ENCODE measurements at places on chromosomes 3 and 15.

DNA sequence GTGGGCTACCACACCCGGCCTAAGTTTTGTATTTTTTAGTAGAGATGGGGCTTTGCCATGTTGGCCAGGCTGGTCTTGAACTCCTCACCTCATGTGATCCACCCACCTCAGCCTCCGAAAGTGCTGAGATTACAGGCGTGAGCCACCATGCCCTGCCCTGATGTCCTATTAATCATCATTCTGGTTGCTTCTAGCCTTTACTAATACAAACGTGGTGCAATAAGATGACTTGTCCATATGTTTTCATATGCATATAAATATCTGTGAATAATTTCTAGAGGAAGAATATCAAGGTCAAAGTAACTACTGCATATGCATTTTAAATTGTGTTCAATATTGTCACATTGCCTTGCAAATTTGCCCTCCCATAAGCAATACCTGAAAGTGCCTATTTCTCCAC, 25.5 kb upstream of the PDHB start:
- no peak for DNase-seq

- no peak for DNase-seq
These were observed 169.1 kb upstream of the SEMA6D start for GRCh38 chr15:47548231-47548630.

GRCh38 chr3:17398959-17399551, 343.4 kb downstream of the TBC1D5 start:
- DNase-seq = no peak

- DNase-seq = no peak
These were observed 3.6 kb upstream of the AGTR1 start for GRCh38 chr3:148694116-148694515.

DNA sequence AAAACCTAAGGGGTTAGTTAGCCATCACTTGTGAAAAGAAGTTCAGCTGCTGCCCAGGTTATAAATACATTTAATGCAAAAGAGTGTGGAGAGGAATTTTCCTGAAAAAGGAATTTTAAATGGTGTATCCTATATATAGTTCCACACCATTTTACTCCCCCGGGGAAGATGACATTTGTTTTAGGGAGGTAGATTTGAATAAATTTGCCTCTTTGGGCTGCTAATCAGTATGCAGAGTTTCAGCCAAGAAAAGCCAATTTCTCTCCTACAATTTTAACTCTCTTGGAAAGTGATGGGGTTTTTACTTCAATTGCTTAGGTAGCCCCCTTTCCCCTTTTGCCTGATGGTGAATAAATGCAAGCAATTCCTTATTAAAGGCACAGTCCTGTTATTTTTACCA, 161.2 kb downstream of the OTOL1 start:
- no peak for DNase-seq

GRCh38 chr3:83224101-83224868, 1462.8 kb upstream of the GBE1 start:
- no peak for DNase-seq

DNA sequence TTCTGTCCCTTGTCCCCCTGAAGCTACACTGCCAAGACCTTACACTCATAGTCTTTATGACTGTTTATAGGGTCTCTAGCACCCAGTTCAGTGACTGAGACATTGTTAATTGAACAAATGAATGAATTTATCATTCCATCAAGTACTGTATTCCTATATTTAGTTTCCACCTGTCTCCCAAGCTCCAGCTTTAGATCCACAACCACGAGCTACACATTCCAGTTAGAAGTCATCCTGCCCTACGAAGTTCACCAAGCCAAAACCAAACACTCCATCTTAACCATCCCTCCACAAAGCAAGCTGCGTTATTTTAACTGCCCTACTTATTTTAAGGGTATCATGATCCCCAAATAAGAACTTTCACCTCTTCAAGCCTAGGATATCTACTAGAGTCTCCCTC, 31.3 kb downstream of the TNIK start:
- no peak for DNase-seq

DNA sequence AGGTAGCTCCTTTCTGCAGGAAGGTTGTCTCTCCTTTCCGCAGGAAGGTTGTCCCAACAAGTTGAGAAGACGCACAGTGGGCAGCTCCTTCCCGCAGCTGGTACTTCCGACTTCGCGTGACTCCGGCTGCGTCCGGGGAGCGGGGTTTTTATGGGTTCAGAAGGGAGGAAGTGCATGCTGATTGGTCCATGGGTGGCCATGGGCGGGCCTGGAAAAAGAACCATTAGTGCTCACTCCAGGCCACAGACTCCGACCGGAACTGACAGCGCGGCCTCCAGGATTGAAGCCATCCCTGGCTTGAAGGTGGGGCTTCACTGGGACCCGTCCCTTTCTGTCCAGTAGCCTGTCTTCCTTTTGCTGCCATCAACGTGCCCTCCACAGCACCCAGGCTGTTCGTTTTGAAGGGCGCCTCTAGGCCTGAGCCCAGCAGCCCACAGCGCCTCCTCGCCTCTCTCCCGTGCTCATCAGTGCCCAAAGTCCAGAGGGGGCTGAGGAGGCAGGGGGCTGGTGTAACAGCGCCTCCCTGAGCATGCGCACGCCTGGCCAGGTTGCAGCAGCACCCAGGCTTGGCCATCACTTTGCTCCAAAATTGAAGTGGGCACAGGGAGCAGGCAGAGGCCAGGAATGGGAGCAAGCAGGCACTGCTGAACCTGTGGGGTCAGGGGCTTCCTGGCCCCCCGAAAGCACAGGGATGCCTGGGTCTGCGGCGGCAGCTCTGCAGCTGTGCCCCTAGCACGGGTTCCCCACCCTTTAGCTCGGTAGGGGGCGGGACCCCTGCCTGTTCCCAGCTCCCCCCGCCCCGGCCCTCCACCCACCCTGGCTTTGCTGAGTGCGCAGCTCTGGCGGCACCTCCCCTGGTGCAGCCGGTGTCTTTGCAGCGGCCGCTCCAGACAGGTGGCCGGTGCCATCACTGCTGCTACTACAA, 330.6 kb upstream of the MCTP2 start:
- DNase-seq = no peak

- no peak for DNase-seq
These were observed 51.1 kb upstream of the WNT5A start for GRCh38 chr3:55538158-55538557.

DNA sequence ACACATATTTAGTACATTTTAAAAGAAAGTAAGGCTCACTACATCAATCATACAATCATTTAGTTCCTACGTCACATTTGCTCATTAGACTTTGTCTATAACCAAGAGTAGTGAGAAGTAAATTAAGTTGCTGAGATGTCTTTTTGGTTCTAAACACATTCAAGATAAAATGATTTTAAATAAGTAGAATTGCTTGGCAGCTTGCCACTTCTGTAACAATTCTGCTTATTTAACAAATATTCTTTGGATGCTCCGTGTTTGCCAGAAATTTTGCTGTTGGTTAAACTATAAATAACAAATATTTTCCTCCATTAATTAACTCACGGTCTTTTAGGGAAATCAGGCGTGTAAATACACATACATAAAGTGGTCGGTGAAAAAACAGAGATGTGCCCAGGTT, 18.3 kb downstream of the SUCNR1 start:
- no peak for DNase-seq

DNA sequence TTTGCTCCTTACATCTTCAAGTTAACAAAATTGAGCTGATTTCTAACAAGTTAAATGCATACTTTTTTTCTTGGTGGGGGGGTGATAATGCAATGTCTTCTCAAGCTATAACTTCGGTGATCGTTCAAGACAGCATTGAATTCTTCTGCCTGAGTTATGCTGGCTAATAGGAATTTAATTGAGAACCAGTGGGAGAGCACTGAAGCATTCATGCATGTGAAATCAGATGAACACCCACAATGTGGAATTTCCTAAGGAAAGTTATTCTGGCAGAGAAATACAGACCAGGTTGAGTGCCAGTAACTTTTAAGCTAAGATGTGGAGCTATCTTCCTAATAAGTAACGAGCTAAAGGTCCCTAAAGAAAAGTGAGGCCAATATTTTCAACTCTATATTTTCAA, 3.0 kb downstream of the SPATA16 start:
- DNase-seq = no peak

- no peak for DNase-seq
These were observed 727.8 kb downstream of the NLGN1 start for GRCh38 chr3:174125267-174125824.

DNA sequence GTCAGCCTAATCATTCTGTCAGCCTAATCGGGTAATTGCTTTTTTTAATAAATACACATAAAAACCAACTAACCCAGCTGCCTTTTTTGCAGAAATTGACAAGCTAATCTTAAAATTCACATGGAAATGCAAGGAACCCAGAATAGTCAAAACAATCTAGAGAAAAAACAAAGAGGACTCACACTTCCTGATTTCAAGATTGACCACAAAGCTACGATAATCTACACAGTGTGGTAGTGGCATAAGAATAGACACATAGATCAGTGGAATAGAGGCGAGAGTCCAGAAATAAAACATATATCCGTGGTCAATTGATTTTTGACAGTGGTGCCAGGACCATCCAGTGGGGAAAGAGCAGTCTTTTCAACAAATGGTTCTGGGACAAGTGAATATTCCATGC, 2.4 kb upstream of the C3orf20 start:
- DNase-seq = no peak

- no peak for DNase-seq
These were observed 19.9 kb upstream of the GOLGA8J start for GRCh38 chr15:30062881-30063280.

- DNase-seq = no peak
These were observed 36.5 kb upstream of the SPTBN5 start for GRCh38 chr15:41930221-41930866.

DNA sequence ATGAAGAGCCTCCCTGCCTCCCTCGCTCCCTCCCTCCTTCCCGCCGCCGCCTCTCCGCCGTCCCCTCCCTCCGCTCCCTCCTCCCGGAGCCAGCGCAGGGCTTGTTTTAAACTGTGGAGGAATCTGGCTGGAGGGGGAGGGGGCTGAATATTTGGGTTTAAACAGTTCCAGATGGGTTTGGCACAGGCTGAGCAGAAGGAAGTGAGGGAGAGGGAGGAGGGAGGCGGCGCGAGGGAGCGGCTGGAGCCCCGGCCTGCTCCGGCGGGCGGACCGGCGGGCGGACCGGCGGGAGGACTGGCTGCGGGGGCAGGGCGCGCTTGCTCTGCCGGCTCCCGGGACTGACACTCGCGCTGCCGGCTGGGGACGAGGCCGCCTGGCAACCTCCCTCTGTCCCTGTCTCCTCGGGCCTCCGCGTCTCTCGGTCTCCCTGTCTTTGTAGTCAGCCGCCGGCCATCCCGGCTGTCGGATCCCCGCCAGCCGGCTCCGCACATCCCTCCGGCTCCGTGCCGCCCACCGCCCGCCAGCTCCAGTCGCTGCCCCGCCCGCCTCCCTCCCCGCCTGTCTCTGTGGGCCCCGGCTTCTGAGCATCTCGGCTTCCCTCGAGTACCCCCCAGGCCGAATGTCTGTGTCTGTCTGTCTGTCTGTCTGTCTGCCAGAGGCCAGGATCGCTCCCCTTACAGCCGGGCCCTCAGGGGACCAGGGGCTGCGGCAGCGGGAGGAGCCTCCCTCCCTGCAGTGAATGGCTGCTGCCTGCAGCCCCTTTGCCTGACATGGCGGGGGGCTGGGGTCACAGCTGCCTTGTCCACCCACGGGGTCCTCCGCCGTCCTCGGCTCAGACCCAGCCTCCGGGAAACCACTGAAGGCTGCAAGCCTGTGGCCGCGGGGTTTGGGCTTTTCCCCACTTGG, 7.6 kb downstream of the EPHB3 start:
- DNase-seq = no peak

DNA sequence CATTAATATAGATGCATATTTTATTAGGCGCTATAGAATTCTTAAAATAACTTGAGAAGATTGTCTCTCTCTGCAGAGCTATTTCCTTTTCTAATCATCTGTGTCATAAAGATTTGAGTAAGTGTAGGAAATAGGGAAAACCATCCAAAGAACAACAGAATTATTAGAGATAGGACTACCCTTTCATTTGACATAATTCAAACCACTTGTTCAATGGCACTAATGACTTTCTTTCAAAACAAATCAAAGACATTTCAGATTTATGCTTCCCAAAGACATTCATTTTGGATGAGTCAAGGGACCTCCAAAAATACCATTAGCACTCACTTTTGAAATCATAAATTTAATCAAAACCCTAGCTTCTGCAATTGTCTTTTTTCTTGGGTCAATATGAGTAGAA, 29.5 kb downstream of the PRICKLE2 start:
- no peak for DNase-seq

DNA sequence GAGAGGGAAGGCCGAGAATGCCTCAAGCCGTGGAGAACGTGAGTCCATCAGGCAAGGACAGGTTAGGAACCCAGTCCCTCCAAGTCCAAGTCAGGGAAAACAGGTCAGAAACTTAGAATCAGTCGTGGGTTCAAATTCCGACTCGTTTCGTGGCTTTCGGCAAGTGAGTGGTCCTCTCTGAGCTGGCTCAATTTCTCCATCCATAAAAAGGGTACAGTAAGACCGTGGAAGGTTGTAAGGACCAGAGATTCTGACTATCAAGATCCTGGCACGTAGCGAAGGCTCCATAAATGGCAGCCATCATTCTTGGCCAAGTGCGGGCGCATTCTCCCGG, 604 bp upstream of the MED12L start:
- no peak for DNase-seq

- DNase-seq = no peak
These were observed 230.0 kb upstream of the LYSMD4 start for GRCh38 chr15:99963096-99963825.

DNA sequence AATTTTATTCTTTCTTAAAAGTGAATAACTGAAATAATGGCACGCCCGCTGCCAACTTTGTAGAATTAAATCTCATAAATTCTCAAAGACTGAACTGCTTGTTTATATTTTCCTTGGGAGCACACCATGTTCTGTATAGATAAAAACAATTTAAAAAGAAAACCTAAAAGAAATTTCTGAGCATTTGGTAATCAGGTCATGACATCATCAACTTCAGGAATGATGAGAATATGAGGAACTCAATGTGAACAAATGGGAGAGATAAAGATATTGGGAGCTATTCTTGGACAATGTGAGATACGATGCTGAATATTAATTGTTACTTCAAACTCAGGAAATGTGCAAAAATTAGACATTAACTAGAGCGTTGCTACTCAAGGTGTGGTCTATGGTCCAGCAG, 10.0 kb upstream of the VGLL3 start:
- no peak for DNase-seq

GRCh38 chr3:156664831-156665178, 9.6 kb upstream of the TIPARP start:
- DNase-seq = no peak

DNA sequence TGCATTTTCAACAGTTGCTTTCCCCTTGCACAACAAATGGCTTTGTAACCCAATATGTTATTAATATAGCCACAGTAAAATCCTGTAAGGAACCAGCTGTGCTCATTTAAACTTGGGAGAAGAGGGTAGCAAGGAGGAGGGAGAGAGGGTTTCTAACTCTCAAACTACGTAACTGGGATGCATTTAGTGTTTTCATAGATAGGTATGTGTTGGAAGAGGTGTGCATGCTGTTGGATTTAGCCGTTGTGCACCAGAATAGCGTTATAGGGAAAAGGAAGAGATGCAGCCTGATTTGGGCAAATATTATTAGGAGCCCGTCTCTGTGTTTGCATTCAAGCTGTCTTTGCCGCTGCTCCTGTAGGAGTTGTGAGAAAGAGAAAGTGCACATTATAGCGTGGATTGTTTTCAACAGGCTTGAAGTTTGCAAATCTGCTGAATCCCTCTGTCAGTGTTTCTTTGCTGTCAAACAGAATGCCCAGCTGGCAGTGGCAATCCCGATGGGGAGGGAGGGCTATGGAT, 39.4 kb downstream of the ARPP21 start:
- no peak for DNase-seq

GRCh38 chr3:52350416-52350815, 34.3 kb downstream of the DNAH1 start:
- no peak for DNase-seq

All from stimulated activated CD4-positive, alpha-beta T cell treated with anti-CD3 and anti-CD28 coated beads, Interleukin-1b, Interleukin-23, amount 100 ng/mL, for 4 hours (primary cell).